Posterior vena cava (tissue), 2 donors: ENCODE measurements at places on chromosomes 13 and 19. TPM values are rescaled to one million over a fixed set of nuclear protein-coding genes. Genes with fewer than 3 reads are reported as not detected.

DNA sequence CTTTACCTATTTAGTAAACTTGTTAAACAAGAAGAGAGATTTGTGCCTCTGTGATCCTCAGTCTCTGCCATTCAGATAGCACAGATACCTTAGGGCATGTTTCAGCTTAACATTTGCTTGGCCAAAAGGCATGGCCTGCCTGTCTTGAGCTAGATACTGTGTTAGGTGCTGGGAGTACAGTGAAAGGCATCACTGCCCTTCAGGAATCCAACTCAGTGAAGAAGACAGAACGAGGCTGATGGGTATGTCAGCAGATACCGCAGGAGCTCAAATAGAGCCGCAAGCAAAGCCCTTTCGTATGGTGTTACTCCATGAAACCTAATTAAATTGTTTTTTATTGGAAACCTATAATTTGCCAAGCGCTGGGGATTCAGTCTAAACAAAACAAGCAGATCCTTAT is 12.9 kb downstream of the ZNF507 start:
- no peak for DNase-seq

Gene SGCG
- 3.9 TPM for total RNA-seq

- DNase-seq, result no peak
Measured at GRCh38 chr19:15456871-15457700, 7.3 kb downstream of the RASAL3 start.

Gene ZNF546
- 5.9 TPM for total RNA-seq

Gene CRX
- total RNA-seq, result not detected

DNA sequence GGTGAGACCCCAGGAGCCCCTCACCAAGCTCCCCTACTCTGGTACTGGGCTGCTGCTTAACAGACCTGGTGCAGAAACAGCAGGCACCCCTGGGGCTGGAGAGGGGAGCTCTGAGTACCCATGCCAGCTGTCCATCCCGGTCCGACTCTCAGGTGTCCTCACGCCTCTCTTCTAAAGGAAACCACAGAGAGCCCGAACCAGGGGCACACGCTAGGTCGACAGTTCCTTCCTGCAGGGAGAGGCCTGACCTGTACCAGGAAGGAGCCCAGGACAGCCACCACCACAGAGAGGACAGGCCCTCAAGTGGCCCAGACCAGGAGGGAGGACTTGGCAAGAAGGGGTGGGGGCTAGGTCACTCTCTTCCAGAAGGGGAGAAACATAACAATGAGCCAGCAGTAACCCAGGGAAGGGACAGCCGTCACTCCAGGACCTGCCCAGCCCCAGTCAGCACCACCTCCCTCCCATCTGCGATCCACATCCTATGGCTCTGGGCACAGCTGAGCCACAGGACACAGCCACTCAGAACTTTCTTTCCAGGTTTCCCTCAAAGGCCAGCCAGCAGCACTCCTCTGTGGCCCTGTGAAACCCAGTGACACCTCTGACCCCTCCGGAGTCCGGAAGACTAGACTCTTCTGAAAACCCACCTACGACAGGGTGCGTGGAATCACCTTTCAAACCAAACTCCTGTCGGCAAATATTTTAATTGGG is 13.0 kb upstream of the SLC35E1 start:
- no peak for DNase-seq

DNA sequence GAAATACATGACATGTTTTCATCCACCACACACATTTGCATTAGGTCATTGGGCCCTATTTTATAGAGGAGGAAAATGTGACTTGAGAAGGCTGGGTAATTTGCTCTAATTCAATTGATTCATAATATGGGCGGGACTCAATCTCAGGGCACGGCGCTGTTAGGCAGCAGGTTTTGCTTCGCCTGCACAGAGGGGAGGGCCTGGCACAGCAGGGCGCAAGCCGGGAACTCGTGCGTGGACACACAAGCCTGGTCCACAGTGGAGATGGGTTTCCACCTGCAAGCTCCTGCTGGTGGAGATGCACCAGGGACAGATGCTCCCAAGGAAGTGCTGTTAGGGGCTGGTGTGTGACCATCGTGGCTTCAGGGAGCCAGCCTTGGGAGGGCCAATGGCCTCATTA is 58.4 kb upstream of the MTIF3 start:
- DNase-seq, result no peak

DNA sequence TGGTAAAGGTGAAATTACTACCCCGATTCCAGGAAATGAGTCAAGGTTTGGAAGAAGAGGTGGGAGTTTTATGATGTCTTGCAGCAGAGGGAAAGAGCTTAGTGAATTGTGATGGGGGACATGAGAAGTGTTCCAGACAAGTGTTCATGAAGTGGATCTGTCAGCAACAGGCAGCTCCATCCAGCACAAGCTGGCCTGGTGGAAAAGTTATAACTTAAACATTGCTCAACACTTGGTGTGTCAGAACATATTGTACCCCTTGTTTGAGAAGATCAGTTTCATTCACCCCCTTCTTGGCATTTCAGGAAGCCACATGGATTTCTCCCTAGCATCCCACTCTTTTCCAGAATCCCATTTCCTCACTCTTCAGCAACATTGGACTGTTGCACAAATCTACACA is 222.0 kb downstream of the B3GLCT start:
- DNase-seq, result no peak

Gene GPX4
- total RNA-seq, result 176 TPM

DNA sequence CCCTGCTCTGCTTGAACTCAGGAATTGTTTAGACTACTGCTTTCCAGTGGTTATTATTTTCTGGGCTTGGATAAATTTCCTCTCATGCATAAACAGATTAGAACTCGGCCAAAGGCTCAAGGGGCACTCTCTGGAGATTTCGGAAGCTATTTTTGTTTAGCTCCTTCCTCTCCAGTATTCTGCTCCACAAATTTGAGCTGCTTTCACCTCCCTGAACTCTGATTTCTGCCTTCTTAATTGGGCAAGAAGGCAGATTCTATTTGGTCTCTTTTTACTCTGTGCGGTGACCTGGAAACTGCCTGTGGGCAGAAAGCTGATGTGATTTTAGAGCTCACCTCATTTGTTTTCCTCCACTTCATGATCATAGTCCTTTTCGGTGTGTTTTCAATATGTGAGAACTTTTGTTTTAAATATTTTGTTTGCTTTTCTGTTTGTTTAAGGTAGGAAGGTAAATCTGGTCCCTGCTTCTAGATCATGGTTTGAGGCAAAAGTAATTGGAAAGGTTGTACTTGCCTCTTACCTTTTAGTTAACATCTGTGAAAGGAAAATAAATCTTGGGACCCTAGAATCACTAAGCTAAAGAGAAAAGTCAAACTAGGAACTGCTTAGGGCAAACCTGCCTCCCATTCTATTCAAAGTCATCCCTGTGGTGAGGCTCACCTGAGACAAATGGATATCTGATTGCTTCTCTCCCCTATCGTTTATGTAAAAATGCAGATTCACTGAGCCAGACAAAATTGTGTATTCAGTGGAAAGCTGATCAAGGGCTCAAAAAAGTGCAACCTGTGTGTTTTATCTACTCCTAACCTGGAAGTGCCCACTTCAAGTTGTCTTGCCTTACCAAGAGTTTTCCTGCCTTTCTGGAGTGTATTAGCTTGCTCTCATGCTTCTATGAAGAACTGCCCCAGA is 714.7 kb upstream of the PCDH20 start:
- no peak for DNase-seq

DNA sequence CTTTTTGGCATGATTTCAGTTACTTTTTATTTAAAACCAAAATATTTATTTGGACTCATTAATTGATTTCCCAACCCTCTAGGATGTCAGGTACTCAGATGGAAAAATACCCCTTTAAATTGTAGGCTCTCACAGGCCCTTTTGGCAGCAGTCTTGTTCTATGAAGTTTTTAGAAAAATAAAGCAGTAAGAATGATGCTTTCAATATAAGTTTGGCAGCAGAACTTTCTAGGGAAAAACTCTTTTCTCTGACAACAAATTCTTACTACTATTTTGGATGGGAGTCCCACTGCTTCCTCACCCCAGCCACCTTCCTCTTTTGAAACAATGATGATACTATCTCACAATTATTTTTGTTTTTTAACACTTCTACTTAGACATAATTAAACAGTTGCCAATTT is 581.6 kb upstream of the SGCG start:
- no peak for DNase-seq

Gene FXYD7
- total RNA-seq, result not detected

DNA sequence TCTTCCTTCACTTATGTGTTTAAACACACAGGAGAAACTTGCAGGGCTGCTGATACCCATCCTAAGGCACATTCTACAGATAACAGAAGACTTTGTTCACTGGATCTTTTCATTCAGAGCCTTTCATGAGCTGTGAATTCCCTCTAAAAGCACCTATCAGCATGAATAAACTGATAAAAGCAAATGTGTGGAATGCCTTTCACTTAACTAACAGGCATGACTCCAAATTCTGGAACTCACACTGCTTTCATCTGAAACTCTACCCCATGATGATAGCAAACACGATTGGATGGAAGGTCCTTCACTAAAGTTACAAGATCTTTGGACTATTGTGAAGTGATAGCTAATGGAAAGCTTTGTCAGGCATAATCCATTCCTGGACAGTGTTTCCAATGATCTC is 457.3 kb downstream of the EFNB2 start:
- DNase-seq, result no peak

DNA sequence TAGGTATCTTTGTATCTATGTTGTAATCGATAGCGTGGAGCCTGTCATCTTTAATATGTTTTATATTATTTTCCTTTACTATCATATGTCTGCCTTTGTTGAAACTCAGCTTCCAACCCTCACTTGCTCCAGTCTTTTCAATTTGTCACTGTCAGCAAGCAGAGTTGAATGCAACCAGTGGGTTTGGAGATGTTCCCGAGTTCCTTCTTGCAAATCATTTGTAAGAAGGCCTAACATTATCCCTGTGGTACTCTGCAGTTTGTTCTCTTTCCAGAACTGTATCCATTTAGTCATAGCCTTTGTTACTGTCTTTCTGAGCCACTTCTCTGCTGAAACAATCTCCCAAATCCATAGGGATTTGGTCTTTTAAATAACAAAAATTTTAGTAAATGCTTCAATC is 41.8 kb downstream of the RNASEH2B start:
- DNase-seq, result no peak

Gene LRRC4B
- 14.2 TPM for total RNA-seq

- no peak for DNase-seq
Measured at GRCh38 chr13:34803756-34804155, 138.3 kb upstream of the NBEA start.

Gene KLK15
- total RNA-seq, result not detected

- no peak for DNase-seq
Measured at GRCh38 chr19:51520728-51521127, 10.7 kb downstream of the SIGLEC6 start.

DNA sequence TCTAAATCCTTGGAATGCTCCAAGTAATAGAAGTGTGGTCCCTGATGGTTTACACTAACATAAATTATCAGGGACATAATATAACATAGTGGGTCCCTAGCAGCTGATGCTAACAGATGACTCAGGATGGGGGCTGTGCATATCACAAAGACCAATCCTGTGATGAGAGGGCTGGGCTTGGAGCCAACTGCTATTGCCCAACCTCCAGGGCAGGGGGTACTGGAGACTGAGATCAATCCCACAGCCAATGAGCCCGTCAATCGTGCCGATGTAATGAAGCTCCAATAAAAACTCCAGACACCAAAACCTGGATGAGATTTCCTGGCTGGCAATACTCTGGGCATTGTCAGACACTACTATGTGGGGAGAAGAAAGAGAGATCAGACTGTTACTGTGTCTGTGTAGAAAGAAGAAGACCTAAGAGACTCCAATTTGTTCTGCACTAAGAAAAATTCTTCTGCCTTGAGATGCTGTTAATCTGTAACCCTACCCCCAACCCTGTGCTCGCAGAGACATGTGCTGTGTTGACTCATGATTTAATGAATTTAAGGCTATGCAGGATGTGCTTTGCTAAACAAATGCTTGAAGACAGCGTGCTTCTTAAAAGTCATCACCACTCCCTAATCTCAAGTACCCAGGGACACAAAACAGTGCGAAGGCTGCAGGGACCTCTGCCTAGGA is 33.4 kb downstream of the ABCC4 start:
- DNase-seq, result no peak

Gene ZNF90
- 2.5 TPM for total RNA-seq

DNA sequence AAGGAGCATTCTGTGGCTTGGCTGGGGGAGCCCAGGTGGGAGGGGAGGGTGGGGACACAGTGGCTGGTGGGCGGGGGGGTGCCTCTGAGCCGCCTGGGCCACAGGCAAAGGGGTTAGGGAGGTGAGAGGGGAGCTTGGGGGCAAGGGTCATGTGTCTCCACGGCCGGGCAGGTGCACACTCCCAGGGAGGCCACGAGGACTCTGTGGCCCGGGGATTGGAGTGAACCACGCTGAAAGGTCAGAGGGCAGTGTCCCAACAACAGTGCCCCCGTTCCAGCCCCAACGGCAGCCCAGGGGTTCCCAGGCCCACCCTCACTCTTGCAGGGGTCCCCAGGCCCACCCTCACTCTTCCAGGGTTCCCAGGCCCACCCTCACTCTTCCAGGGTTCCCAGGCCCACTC is 9.6 kb downstream of the C2CD4C start:
- DNase-seq, result peak; percentile 58

- no peak for DNase-seq
Measured at GRCh38 chr19:30174791-30175190, 197.4 kb upstream of the ZNF536 start.

GRCh38 chr13:113663934-113664333 is 3.1 kb upstream of the GRK1 start:
- DNase-seq, result peak; percentile 62

DNA sequence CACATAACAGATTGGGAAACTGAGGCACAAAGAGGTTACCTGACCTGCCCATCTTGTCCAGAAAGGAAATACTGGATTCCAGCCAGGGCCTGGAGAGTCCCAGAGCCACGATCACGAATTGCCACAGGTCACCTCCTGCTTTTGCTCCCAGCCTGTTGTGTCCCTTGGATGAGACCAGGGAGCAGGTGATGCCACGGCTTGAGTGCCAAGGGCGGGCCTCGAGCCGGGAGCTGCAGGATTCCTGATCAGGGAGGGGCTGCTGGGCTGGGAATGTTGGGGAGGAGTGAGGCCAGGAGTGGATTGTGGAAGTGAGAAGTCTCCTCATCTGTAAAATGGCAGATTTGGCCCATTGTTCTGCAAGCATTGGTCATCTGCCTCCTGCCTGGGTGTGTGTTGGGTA is 29.4 kb downstream of the DNM2 start:
- no peak for DNase-seq

- no peak for DNase-seq
Measured at GRCh38 chr13:94113245-94113644, 366.2 kb downstream of the DCT start.
